ENCODE measurements at places on chromosomes 4 and X.

DNA sequence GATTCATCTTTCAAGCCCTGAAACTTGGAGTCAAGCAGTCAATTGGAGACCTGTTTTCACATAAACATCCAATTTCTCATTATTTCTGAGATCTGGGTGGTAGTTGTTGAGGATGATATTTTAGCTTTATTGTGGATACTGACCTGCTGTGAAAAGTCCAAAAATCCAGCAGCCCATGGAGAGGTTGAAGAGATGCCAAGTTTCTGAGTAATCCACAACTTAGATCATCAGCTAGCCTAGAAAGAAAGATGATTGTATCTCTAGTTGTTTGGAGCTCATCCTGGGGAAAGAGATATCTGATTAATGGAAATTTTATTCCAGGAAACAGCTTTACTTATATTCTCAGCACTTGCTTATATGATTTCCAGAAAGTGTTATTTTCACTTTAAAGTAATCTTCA lies 48.6 kb upstream of the DCX start:
- no peaks in the 10 kb centered on the region for H3K4me1 ChIP-seq
- H3K36me3 ChIP-seq: no peaks in the 10 kb centered on the region
- H3K27ac ChIP-seq: no peak overlapping the region

GRCh38 chr4:118869808-118870342 lies 18.8 kb upstream of the SYNPO2 start:
- H3K27ac ChIP-seq: no peak overlapping the region
- H3K4me1 ChIP-seq: peaks cover 2% of the 10 kb centered on the region
- DNase-seq: no peak
- no peaks in the 10 kb centered on the region for H3K27me3 ChIP-seq
- H3K4me3 ChIP-seq: no peak overlapping the region

DNA sequence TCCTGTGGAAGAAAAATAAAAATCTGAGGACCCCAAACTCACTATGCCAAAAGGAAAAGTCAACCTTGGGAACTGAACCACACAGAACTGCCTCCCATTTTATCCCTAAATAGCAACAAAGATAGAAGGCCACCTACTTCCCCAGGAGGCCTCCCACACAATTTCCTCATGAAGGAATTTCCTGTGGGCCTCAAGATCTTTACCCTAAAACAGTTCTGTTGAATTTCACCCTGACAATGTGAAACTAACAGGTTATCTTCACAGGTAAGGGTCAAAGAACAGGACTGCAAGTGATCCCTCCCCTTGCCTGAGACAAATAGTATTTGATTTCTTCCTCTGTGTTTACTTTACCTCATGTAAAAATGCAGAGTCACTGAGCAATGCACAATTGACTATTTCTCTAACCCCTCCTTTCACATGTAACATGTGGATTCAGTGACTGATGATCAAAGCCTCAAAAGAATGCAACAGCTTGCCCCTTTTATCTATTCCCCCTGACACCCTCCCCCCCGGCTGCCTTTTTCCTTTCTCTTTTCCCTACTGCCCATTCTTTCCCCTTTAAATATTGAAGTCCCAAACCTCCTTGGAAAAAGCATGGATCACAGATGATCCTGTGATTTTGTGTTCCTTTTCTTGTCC lies 33.3 kb downstream of the MEPE start:
- no peak overlapping the region for H3K4me3 ChIP-seq
- H3K4me1 ChIP-seq: no peaks in the 10 kb centered on the region
- no peaks in the 10 kb centered on the region for H3K27me3 ChIP-seq
- DNase-seq: no peak
- H3K36me3 ChIP-seq: no peaks in the 10 kb centered on the region

DNA sequence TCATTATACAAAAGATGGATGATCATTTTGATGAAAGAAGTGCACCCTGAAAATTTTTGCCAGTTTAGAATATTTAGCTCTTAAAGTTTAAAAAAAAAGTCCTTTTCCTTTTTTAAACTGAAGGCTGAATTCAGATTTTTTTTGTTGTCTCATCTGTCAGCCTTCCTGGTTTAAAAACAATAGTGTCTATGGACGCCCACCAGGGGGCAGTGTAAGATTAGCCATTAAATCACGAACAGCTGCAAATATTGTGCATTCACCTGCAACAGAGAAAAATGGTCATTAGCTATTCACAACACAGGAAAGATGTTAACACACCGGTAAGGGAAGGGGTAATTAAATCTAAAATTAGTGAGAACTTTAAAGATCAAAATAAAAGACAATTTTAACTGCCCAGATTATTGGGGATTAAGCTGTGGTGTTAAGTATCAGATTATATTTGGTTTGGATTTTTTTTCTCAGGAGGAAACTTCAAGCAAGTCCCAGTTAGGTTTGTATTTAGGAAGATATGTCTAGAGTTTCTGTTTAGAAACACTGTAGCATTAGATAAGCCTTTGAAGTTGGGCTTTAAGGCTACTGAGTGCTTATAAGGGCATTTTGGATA lies 4.4 kb upstream of the CXorf38 start:
- no peaks in the 10 kb centered on the region for H3K27me3 ChIP-seq
- peak; percentile 80 for DNase-seq
- no peak overlapping the region for H3K27ac ChIP-seq
- H3K36me3 ChIP-seq: no peaks in the 10 kb centered on the region
- H3K4me3 ChIP-seq: no peak overlapping the region

DNA sequence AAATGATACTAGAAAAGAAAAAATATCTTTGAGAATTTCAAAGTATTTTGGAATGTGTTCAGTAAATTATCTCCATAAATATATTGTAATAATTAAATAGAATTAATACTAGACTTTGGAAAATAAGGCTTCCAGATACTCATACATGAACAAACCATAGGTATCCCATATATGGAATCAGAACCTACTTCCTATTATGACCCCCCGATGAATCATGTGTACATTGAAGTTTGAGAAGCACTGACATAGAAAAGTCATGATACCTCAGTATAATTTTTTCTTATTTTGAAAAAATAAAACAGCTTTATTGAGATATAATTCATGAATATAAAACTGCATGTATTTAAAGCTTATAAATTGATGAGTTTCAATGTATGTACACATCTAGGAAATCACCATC lies 27.2 kb upstream of the SMARCA5 start:
- H3K36me3 ChIP-seq: no peaks in the 10 kb centered on the region
- H3K4me1 ChIP-seq: no peaks in the 10 kb centered on the region
- H3K4me3 ChIP-seq: no peak overlapping the region
- DNase-seq: no peak

- no peak overlapping the region for H3K27ac ChIP-seq
- H3K4me1 ChIP-seq: no peaks in the 10 kb centered on the region
- no peak for DNase-seq
- H3K4me3 ChIP-seq: no peak overlapping the region
- no peaks in the 10 kb centered on the region for H3K27me3 ChIP-seq
These were observed 502.6 kb upstream of the TECRL start for GRCh38 chr4:64911846-64912245.

DNA sequence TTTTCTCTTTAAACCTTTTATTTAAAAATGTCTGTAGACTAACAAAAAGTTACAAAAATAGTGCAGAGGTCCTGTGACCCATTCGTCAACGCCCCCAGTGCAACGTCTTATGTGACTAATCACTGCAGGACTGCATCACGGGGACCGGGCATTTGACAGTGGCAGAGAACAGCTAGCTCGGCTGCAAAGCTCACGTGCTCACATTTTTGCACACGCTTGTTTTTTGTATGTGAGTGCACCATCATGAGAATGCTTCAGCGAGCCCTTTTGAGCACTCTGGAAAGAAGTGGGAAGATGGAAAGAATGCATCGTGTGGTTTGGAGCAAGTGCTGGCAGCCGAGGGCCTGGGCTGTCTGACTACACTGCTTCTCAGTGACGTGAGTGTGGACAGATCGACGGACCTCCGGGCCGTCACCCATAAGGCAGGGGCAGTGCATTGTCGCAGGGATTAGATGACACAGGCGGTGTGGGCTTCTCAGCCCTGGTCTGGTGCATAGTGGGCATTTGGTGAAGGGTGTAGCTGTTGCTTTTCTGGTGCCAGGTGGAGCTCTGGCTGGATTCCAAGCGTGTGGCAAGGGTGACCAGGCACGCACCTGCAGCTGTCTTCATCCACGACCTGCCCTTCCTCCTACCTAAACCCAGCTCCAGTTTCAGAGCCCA lies 17.7 kb downstream of the SPON2 start:
- no peaks in the 10 kb centered on the region for H3K27me3 ChIP-seq
- H3K36me3 ChIP-seq: no peaks in the 10 kb centered on the region
- H3K4me1 ChIP-seq: no peaks in the 10 kb centered on the region
- no peak overlapping the region for H3K4me3 ChIP-seq
- H3K27ac ChIP-seq: no peak overlapping the region

- H3K27ac ChIP-seq: no peak overlapping the region
- H3K4me3 ChIP-seq: no peak overlapping the region
- no peak for DNase-seq
- H3K4me1 ChIP-seq: no peaks in the 10 kb centered on the region
- H3K27me3 ChIP-seq: no peaks in the 10 kb centered on the region
These were observed 33.4 kb downstream of the ACSL1 start for GRCh38 chr4:184792334-184792733.

DNA sequence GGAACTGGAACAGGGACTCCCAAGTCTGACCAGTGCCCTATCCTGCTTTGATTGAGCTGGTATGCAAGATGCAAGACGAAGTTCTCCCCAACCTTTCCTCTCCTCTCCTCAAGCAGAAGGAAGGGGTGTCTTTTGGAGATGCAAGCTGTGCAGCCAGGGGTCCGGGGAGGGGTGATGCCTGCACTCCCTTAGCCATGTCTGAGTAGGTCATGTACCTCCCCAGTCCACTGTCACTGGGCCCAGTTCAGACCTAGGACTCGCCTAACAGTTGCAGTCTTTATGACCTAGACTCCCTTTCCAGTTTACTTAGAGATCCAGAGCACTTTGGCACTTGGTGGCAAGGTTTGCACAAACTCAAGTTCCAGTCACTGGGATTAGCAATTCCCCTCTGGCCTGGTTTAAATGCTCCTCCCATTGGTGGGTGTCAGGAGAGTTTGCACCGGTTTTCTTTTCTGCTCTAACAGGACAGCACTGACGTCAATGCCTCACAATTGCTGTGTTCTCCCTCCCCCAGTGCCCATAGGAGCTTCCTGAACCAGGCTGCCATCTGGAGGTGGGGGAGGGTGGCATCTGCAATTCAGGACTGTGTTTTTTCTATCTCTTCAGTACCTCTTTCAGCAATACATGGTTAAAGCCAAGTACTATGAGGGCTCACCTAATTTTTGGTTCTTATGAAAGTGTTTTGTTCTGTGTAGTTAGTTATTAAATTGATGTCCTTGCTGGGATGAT lies 782.2 kb downstream of the ARAP2 start:
- H3K27ac ChIP-seq: no peak overlapping the region
- no peak for DNase-seq
- H3K36me3 ChIP-seq: no peaks in the 10 kb centered on the region
- no peak overlapping the region for H3K4me3 ChIP-seq
- H3K27me3 ChIP-seq: no peaks in the 10 kb centered on the region

- no peak overlapping the region for H3K27ac ChIP-seq
- no peaks in the 10 kb centered on the region for H3K36me3 ChIP-seq
- no peak overlapping the region for H3K4me3 ChIP-seq
- H3K4me1 ChIP-seq: no peaks in the 10 kb centered on the region
- H3K27me3 ChIP-seq: no peaks in the 10 kb centered on the region
These were observed 2.3 kb downstream of the ODAM start for GRCh38 chr4:70197842-70198241.
